ENCODE measurements at places on chromosomes 11 and 22.

GRCh38 chr11:60748821-60749220 is 7.8 kb upstream of the MS4A15 start:
- DNase-seq, result no peak

DNA sequence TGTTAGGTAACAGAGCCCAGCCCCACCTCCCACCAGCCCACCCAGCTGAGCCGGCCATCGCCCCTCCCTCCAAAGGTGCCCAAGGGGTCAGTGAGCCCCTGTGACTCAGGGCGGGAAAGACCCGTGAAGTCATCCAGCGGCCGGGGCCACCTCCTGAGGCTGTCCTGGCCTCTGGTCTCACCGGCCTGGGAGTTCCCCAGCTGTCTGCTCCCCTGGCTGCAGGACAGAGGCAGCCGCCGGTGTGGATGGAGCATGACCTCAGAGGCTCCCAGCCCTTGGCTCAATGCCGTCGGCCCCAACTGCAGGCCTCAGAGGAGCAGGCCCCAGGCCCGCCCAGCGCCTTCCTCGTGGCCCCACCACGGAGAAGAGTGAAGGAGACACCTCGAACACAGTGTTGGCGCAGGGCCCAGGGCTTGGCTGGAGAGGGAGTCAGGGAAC is 28.7 kb downstream of the RPL3 start:
- peak; percentile 97 for DNase-seq

GRCh38 chr11:61027141-61027840 is 55.8 kb downstream of the CD6 start:
- no peak for DNase-seq

DNA sequence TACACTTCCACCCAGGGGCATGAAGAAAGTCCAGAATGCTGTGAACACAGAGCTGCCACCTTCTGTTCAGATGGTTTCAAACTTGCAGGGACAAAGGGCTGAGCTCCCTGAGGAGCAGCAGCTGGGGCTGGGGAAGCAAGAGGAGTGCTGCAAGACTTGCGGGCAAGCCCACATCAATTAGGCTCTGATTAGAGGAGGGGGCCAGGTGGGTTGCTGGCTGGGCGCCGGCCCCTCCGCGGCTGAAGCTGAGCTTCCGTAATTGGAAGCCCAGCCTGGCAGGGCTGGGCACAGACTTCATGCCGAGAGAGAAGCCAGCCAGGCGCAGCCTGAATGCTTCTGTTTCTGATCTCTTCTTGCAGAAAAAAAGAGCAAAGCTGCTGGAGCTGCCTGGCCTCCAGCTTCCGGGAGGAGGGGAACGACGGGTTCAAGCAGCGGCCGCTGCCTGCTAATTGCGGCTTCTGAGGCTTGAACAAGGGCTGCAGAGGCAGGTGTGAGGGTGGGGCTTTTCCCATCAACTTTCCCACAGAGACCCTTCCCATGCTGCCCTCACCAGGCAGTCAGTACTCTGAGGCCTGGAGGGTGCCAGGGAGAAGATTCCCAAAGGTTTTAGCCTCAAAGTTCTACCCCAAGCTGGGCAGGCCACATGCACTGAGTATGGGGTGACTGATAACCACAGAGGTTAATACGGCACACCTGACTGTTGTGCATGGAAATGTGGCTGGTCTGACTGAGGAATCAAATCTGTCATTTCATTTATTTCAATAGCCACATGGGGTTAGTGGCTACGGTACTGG is 91.1 kb upstream of the LMO1 start:
- no peak for DNase-seq

- DNase-seq, result no peak
Measured at GRCh38 chr22:45993841-45994240, 16.9 kb upstream of the WNT7B start.

GRCh38 chr11:95908826-95909225 is 15.1 kb downstream of the MTMR2 start:
- no peak for DNase-seq

DNA sequence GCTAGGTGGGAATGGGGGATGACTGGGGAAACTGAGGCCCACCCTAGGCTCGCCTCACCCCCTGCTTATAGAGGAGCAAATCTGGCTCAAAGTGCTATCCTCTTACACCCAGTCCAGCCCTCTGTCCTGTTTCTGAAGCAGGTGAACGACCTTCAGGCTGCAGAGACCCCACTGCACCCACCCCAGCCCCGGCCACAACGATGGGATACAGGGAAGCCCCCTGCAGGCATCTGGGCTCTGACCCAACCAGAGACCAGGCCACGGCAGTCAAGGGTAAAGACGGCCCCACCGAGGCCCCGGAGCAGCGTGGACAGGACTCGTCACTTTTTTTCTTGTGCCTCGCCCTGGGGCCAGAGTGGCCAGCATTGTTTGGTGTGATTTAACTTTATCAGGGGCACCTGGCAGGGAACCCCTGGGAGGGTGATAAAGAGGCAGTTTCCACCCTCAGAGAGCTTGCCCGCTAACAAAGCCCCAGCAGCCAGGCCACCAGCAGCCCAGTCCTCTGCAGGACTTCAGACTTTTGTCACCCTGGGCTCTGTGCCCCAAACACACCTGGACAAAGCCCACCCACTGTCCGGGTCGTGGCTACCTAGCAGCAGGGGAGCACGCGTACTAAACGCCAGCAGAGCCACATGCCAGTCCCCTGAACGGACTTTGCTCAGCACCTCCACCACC is 612.6 kb downstream of the TBC1D22A start:
- DNase-seq, result no peak

All from RCC 7860 (cell line).